ENCODE measurements at places on chromosomes 11 and 22. TPM values are rescaled to one million over a fixed set of nuclear protein-coding genes. Genes with fewer than 3 reads are reported as not detected.
A peak's percentile ranks its signal among the peaks of the same experiment; 100 is the strongest.

DNA sequence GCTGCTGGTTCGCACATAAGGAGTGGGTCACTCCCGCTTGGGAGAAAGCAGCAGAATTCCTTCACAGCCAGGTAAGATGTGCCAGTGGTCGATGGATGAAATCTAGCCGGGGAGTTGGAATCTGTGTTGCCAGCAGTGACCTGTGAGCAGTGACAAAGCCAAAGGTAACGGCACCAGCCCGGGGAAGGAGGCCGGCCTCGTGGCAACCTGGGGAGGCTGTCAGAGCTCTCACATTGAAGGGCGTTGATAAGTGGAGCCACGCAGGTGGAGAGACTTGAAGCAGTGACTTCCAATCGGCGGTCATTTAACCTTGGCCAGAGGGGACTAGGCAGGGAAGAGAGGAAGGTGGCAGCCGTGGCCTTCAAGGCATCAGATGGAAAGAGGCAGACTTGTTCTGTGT is 58.8 kb downstream of the ARHGAP8 start:
- no peak for DNase-seq
- H3K27me3 ChIP-seq: peaks cover 45% of the 10 kb centered on the region
- H3K36me3 ChIP-seq: no peaks in the 10 kb centered on the region
- H3K4me1 ChIP-seq: no peaks in the 10 kb centered on the region

DNA sequence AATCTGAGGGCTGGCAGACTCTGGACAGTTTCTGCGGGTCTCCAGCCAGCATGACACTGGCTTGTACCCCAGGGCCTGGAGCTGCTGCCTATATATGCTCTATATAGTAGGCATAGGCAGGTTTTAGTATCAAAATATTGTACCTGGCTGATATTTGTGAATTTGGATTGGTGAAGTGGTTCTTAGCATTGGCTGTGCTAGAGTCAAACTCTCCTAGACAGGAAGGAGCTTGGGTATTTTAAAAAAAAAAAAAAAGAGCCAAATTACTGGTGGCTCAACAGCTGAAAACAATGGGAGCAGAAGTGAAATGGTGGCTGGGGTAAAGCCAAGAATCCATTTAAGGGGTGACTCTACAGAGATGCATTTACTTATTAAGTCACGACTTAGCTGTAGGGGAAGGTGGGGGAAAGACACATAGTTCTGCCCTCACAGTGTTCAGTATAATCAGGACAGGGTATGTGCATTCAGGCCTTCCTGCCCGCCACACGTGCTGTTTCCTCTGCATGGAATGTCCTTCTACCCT is 11.0 kb upstream of the MTFP1 start:
- peaks cover 28% of the 10 kb centered on the region for H3K36me3 ChIP-seq
- no peak overlapping the region for H3K4me3 ChIP-seq
- no peak overlapping the region for H3K27ac ChIP-seq
- no peaks in the 10 kb centered on the region for H3K27me3 ChIP-seq
- no peak for DNase-seq

DNA sequence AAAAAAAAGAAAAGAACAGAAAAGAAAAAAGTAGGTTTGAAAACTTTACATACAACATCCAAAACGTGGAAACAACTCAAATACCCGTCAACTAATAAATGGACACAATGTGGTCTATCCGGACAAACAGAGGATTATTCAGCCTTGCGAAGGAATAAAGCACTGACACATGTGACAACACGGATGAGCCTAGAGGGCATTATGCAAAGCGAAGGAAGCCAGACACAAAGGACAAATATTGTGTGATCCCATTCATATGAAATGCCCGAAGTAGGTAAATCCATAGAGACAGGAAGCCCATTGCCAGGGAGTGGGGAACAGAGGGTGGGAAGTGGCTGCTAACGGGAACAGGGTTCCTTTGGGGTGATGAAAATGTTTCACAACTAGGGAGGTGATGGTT is 11.8 kb downstream of the RFPL1 start:
- H3K27me3 ChIP-seq: no peaks in the 10 kb centered on the region
- no peak overlapping the region for H3K27ac ChIP-seq
- H3K4me3 ChIP-seq: no peak overlapping the region
- no peak for DNase-seq
- H3K36me3 ChIP-seq: no peaks in the 10 kb centered on the region

GRCh38 chr11:134483291-134483690 is 71.2 kb upstream of the B3GAT1 start:
- DNase-seq: no peak
- H3K4me3 ChIP-seq: no peak overlapping the region
- no peaks in the 10 kb centered on the region for H3K36me3 ChIP-seq
- H3K27ac ChIP-seq: 0 out of 3 replicates have a peak overlapping the region, but pooled peaks have one; percentile 15
- 0 out of 3 replicates have a peak, but pooled peaks cover 6% of the 10 kb centered on the region for H3K4me1 ChIP-seq

LGALS12 gene
- 3.6 TPM for polyA plus RNA-seq

DNA sequence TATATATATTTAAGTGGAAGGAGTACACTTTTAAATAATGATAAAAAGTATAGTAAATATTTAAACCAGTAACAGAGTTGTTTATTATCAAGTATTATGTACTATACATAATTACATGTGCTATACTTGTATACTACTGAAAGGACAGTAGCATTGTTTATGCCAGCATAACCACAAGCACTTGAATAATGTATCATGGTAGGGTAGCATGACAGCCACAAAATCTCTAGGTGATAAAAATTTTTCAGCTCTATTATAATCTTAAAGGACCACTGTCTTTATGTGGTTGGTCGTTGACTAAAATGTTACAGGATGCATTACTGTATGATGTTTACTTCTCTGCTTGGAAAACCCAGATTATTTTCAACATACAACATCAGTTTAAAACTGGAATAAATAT is 349.2 kb downstream of the CASP12 start:
- no peaks in the 10 kb centered on the region for H3K27me3 ChIP-seq
- DNase-seq: no peak
- H3K4me3 ChIP-seq: no peak overlapping the region
- no peaks in the 10 kb centered on the region for H3K36me3 ChIP-seq
- H3K4me1 ChIP-seq: no peaks in the 10 kb centered on the region

DNA sequence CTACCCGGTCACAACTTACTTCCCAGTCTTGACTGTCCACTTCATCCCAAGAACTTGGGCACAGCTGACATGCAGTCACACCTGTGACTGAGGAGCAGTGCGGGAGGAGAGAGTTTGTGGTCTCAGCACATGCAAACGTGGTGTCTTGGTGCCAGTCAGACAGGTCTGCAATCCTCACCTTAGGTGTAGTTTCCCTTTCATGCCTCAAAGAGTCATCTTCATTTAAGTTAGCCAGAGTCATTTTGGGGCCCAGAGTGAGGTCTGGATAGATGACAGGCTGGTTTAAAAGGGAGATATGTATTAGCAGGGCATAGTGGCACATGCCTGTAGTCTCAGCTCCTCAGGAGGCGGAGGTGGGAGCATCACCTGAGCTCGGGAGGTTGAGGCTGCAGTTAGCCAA is 108.5 kb upstream of the SORL1-AS1 start:
- H3K27ac ChIP-seq: no peak overlapping the region
- no peak overlapping the region for H3K4me3 ChIP-seq
- H3K27me3 ChIP-seq: no peaks in the 10 kb centered on the region
- no peak for DNase-seq
- H3K4me1 ChIP-seq: no peaks in the 10 kb centered on the region
- no peaks in the 10 kb centered on the region for H3K36me3 ChIP-seq

DNA sequence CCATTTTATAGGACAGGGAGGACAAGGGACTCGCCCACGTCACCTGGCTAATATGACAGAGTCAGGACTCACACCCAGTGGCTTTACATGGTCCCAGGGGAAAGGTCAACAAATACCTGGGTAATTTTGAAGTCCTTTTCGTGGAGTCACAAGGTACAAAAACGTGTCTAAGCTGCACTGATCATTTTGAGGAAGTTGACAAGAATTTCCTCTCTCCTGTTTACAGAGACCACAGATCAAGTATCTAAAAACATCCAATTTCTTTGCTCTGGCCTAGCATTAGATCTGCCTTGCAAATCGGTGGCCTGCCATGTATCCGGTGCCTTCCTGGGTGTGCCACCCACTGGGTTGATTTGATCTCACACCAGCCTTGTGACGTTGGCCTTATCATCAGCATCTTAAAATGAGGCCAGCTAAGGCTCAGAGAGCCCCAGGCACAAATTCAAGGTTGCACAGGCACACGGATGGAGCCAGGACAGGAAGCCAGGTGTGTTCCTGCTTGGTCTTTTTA is 17.6 kb downstream of the GDPD5 start:
- no peaks in the 10 kb centered on the region for H3K27me3 ChIP-seq
- peak overlapping the region; percentile 25 for H3K27ac ChIP-seq
- H3K4me1 ChIP-seq: peaks cover 24% of the 10 kb centered on the region
- H3K36me3 ChIP-seq: no peaks in the 10 kb centered on the region

- H3K4me1 ChIP-seq: no peaks in the 10 kb centered on the region
- peaks cover 15% of the 10 kb centered on the region for H3K27me3 ChIP-seq
- H3K36me3 ChIP-seq: no peaks in the 10 kb centered on the region
- no peak for DNase-seq
- H3K27ac ChIP-seq: no peak overlapping the region
Measured at GRCh38 chr22:32340411-32340810, 17.3 kb upstream of the RFPL3 start.

DNA sequence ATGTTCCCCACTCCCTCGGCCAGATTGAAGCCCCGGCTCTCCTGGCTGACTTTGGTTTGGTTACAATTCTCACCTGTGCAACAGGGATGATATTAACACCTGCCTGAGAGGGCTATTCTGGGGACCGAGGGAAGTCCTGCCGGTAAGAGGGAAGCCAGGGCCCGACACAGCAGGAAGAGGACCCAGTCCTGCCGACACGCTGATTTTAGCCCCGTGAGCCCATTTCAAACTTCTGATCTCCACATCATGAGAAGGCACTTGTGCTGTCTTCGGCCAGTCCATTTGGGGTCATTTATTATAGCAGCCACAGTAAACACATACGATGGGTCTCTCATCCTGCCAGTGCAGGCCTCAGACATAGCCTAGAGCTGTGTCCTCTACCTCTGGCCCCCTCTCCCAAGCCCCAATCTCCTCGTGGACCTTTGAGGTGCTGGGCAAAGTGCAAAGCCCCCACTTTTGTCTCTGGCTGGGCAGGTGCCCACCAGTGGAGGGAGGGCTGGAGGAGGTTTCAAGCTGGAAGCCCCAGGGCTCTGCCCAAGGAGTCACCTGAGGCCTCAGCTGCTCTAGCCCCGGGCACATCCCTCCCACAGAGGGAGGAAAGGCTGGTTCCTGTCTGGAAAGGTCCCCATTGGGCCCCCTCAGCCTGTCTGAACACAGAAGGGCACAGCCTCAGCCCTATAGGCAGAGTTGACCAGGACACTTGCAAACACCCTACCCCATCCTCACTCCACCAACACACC is 59.1 kb upstream of the FGF3 start:
- H3K4me3 ChIP-seq: no peak overlapping the region
- no peak for DNase-seq
- no peak overlapping the region for H3K27ac ChIP-seq
- no peaks in the 10 kb centered on the region for H3K36me3 ChIP-seq

IGF2 gene
- not detected for polyA plus RNA-seq

ACR gene
- polyA plus RNA-seq: not detected

DNA sequence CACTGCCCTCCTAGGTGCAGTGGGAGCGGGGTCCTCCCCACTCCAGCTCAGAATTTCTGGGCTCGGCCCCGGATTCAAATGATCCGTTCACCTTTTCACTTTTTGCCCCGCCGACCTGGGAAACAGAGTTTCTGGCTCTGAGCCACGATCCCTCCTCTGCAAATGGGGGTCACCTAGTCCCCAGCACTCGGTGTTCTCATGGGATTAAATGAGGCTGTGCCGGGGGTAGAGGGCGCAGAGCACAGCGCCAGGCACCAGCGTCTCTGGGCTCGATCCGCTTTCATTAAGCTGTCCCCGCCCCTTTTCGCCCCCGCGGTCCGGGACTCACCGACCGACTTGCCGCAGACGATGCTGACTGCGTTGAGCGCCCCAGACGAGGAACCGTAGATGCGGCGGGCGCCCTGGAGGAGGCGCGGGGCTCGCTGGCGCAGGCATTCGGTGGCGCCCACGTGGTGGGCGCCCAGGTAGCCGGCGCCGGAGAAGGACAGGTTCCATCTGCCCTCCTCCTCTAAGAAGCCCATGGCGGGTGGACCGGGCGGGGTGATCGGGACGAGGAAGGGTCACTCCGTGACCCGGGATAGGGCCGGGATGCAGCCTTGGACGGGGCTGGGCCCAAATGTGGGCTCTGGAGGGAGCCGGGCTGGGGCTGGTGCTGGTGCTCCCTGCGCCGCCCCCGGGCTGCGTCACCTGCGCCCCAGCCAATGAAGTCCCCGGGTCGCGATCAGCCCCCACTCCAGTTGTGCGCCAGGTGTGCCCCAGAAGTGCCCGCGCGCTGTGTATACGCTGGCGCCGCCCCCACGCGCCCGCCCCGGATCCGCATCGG is at the start of gene PNPLA5:
PNPLA5 (minus strand) TSS at position 654 of the 823 bp plus-strand sequence; CDS start at position 521, 133 bp downstream.
- no peak within 1 kb of the TSS for H3K27ac ChIP-seq
- peaks cover 16% of the 10 kb centered on the region for H3K27me3 ChIP-seq
- DNase-seq: no peak
- no peaks in the 10 kb centered on the region for H3K4me1 ChIP-seq
- no peak within 1 kb of the TSS for H3K4me3 ChIP-seq

- no peak for DNase-seq
- no peak overlapping the region for H3K4me3 ChIP-seq
- no peaks in the 10 kb centered on the region for H3K27me3 ChIP-seq
- H3K36me3 ChIP-seq: peaks cover 79% of the 10 kb centered on the region
- no peak overlapping the region for H3K27ac ChIP-seq
- no peaks in the 10 kb centered on the region for H3K4me1 ChIP-seq
Measured at GRCh38 chr22:31431950-31432349, 32.5 kb downstream of the DRG1 start.

SHANK3 gene
- not detected for polyA plus RNA-seq

LMO1 gene
- not detected for polyA plus RNA-seq

FOSL1 gene
- polyA plus RNA-seq: 16.3 TPM

GRCh38 chr11:31325160-31325559 is 44.4 kb downstream of the DCDC1 start:
- no peak overlapping the region for H3K27ac ChIP-seq
- DNase-seq: no peak
- no peaks in the 10 kb centered on the region for H3K27me3 ChIP-seq
- no peaks in the 10 kb centered on the region for H3K4me1 ChIP-seq
- H3K36me3 ChIP-seq: no peaks in the 10 kb centered on the region

DNA sequence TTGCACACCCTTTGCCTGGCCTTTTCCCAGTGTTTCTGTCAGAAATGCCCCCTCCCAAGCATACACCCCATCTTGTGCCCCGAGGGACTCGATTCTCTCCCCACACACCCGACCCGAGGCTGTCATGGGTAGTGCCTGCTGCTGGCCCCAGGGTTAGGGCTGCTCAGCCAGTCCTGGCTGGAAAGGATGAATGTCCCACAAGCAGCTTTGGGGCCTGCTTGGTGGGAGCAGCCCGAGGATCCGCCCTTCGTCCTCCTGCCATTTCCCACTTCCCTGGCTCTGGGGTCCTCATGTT is 55.0 kb upstream of the PRODH start:
- no peaks in the 10 kb centered on the region for H3K36me3 ChIP-seq
- peaks cover 67% of the 10 kb centered on the region for H3K27me3 ChIP-seq
- H3K27ac ChIP-seq: no peak overlapping the region
- no peak for DNase-seq
- H3K4me1 ChIP-seq: peaks cover 16% of the 10 kb centered on the region
- H3K4me3 ChIP-seq: no peak overlapping the region

RNF215 gene
- 7.2 TPM for polyA plus RNA-seq

- no peaks in the 10 kb centered on the region for H3K36me3 ChIP-seq
- H3K27ac ChIP-seq: peak overlapping the region; percentile 20
- H3K4me1 ChIP-seq: peaks cover 48% of the 10 kb centered on the region
- no peak for DNase-seq
- H3K4me3 ChIP-seq: no peak overlapping the region
- H3K27me3 ChIP-seq: no peaks in the 10 kb centered on the region
Measured at GRCh38 chr11:2748061-2748813, 48.4 kb upstream of the KCNQ1OT1 start.

NLRP14 gene
- 0.58 TPM for polyA plus RNA-seq
